Peyer's patch (tissue), 4 donors: ENCODE measurements at places on chromosomes 1 and 21. TPM values are rescaled to one million over a fixed set of nuclear protein-coding genes. Genes with fewer than 3 reads are reported as not detected.

- H3K27me3 ChIP-seq, result no peaks in the 10 kb centered on the region
- H3K36me3 ChIP-seq, result no peaks in the 10 kb centered on the region
- no peak overlapping the region for H3K4me3 ChIP-seq
- no peak for DNase-seq
Observed at GRCh38 chr21:27582948-27583430, 616.1 kb upstream of the ADAMTS5 start.

- peaks cover 11% of the 10 kb centered on the region for H3K4me1 ChIP-seq
- H3K27me3 ChIP-seq, result no peaks in the 10 kb centered on the region
- no peak overlapping the region for H3K27ac ChIP-seq
- no peak for DNase-seq
- H3K4me3 ChIP-seq, result no peak overlapping the region
- H3K36me3 ChIP-seq, result no peaks in the 10 kb centered on the region
Observed at GRCh38 chr1:64537942-64538341, 68.0 kb downstream of the CACHD1 start.

DNA sequence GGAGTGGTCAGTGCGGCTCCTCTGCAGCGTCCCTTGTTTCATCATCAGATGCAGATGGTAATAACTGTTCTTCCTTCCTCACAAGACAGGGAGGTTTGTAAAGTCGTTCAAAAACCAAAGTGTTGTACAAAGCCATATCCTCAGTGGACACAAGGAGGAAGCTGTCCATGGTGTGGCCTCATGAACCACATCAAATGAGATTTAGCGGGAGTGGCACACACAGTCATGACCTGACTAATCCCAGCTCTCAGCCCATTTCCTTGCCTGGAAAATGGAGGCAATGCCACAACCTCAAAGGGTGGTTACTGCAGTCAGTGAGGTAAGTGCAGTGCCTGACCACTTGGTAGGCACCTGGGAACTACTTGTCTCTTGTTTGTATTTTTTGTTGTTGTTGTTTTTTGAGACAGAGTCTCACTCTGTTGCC, 13.4 kb downstream of the ENTREP3 start:
- no peaks in the 10 kb centered on the region for H3K4me1 ChIP-seq
- no peak overlapping the region for H3K4me3 ChIP-seq
- H3K36me3 ChIP-seq, result no peaks in the 10 kb centered on the region

- H3K36me3 ChIP-seq, result no peaks in the 10 kb centered on the region
- H3K4me3 ChIP-seq, result no peak overlapping the region
- no peaks in the 10 kb centered on the region for H3K27me3 ChIP-seq
Observed at GRCh38 chr1:33050221-33051076, 13.8 kb upstream of the AK2 start.

DNA sequence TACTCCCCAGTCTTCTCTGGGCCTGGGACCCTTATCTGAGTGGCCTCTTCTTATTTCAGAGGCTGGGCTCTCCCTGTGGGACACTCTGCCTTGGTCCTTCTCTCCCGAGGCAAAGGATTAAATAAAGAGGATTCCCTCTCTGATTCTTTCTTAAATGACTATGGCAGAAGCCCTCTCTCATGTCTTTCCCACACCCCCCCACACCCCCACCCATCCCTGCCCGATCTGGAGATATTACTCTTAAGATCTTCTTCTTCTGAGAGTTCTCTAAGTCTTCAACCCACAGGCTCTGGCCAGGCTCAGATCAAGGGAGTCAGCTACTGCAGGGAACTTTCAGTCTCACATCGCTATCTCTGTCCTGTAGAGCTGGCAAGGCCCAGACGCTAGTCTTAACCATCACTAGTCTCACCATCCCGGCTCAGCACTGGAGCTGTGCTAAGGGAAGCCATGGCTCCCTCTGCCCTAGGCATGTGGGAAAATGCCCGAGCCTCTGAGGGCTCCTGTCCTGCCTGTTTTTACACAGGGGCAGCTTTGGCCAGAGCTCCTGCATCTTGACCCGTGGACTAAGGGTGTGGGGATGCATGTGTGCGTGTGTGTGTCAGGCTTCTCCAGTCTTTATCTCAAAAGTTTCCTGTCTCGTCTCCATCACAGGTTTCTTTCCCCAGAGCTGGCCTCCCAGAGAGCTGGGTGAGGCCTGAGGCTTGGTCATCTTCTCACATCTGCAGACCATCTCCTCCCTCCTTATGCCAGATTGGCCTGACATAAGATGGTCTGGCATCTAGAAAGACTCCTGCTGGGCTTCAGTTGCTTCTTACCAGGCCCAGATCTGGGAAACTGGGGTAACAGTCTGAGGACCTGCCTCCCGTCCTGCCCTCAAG, 36.7 kb downstream of the LGR6 start:
- no peak overlapping the region for H3K4me3 ChIP-seq
- DNase-seq, result no peak
- no peaks in the 10 kb centered on the region for H3K36me3 ChIP-seq
- H3K27me3 ChIP-seq, result no peaks in the 10 kb centered on the region

DNA sequence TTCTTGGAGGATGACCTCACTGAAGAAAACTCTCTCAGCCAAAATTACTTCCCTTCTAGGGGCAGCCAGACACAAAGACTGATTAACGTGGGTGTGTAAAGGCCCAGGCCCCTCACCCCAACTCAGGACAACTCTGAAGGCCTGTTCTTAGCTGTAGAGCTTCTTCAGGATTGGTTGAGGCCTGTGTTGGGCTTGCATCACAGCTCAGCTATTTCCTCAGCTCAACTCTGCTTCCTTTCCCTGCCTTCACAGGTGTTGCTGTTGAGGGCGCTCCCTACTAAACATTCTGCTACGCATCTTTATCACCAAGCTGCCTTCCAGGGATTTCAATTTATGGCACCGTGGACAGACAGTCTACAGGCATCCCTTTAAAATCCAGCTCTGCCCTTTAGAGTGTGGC, 36.8 kb downstream of the MAB21L3 start:
- H3K4me3 ChIP-seq, result no peak overlapping the region
- H3K4me1 ChIP-seq, result peaks cover 4% of the 10 kb centered on the region
- H3K27ac ChIP-seq, result no peak overlapping the region
- no peaks in the 10 kb centered on the region for H3K36me3 ChIP-seq
- no peak for DNase-seq

- no peak for DNase-seq
- no peak overlapping the region for H3K27ac ChIP-seq
- H3K36me3 ChIP-seq, result no peaks in the 10 kb centered on the region
- H3K4me1 ChIP-seq, result no peaks in the 10 kb centered on the region
- no peak overlapping the region for H3K4me3 ChIP-seq
- H3K27me3 ChIP-seq, result no peaks in the 10 kb centered on the region
Observed at GRCh38 chr1:26522073-26522472, 7.5 kb upstream of the RPS6KA1 start.

- H3K27me3 ChIP-seq, result no peaks in the 10 kb centered on the region
- H3K4me1 ChIP-seq, result no peaks in the 10 kb centered on the region
- H3K4me3 ChIP-seq, result no peak overlapping the region
- H3K27ac ChIP-seq, result no peak overlapping the region
- DNase-seq, result no peak
Observed at GRCh38 chr21:35635261-35635660, 425.1 kb downstream of the SETD4 start.

DNA sequence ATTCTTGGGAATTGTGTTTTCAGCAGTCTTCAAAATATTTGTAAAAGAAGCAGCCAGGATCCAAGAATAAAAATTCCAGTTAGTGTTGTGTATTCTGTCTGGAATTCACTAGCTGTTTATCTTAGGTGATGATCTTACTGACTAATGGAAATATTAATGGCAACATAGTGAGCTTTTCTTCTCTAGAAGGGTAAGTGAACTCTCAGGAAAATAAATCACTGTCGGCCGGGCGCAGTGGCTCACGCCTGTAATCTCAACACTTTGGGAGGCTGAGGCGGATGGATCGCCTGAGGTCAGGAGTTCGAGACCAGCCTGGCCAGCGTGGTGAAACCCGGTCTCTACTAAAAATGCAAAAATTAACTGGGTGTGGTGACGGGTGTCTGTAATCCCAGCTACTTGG, 87.4 kb upstream of the KIF1B start:
- H3K4me1 ChIP-seq, result no peaks in the 10 kb centered on the region
- no peaks in the 10 kb centered on the region for H3K27me3 ChIP-seq
- H3K4me3 ChIP-seq, result no peak overlapping the region
- peak overlapping the region; percentile 29 for H3K27ac ChIP-seq
- DNase-seq, result no peak

DNA sequence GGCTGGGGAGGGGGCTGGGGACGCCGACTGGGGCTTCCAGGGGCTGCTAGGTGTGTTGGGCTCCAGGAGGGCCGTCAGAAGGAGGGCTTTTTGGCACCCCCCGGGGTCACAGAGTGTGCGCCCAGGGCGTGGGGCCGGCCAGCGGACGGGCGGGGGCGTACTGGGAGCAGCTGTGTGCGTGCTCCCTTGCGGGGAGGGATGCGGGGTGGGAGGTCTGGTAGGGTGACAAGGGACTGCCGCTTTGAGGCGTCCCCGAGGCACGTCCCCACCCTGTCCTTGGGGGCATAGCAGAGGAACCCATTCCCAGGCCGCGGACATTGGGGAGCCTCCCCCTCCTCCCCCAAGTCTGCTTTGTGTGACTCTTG, 1.1 kb downstream of the FOXO6 start:
- no peaks in the 10 kb centered on the region for H3K36me3 ChIP-seq
- no peak overlapping the region for H3K27ac ChIP-seq
- H3K4me1 ChIP-seq, result peaks cover 23% of the 10 kb centered on the region
- no peak overlapping the region for H3K4me3 ChIP-seq
- DNase-seq, result no peak

DNA sequence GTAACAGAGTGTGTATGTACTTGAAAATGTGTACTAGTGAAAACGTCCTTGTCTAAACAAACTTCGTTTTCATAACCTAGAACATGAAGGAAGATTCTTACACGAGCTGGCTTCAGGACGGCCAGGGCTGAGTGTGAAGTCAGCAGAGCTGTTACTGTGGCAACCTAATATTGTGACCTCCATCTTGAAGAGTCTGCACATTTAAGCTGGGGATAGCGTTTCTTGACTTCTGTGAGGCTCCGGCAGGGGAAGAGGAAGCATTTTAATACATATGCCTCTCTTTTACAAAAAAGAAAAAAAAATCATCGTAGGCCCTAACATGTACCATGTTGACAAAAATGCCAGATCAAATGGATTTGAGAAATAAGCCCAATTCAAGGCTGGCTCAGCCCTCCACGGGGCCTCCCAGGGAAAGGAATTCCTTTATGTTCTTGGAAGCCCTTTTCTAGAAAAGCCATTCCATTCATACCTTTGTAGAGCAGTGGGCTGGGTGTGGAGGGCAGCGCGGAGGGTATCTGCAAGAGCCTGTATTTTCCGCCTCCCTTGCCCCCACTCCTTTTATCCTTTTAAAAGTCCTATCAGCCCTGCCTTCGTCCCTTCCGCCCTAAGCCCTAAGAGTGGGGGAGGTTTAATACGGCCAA, 51.1 kb downstream of the SIM2 start:
- H3K36me3 ChIP-seq, result no peaks in the 10 kb centered on the region
- no peaks in the 10 kb centered on the region for H3K4me1 ChIP-seq
- H3K27ac ChIP-seq, result no peak overlapping the region
- DNase-seq, result no peak
- H3K4me3 ChIP-seq, result no peak overlapping the region

The FCRL2 gene
- total RNA-seq, result 114 TPM

The SMPDL3B gene
- total RNA-seq, result 33.5 TPM

The BRDT gene
- total RNA-seq, result not detected
